ENCODE measurements at places on chromosomes 13 and 19.

DNA sequence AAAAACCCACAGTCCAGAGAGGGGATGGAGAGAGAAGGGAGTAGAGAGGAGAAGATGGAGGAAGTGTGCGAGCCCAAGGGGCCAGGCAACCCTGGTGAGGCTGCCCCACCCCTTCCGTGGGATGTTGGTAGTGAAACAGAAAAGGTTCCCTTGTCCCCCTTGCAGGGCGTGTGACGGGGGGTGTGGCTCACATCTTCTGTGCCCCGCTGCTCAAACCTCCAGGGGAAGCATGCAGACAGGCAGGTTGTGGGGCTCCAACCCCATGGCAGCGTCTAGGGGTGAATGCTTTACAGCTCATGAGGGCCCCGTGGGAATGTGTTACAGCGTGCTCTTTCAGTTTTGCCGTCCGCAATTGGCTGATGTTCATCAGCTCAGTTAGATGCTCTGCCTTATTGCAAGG is 14.7 kb upstream of the EVI5L start:
- no peak for DNase-seq

DNA sequence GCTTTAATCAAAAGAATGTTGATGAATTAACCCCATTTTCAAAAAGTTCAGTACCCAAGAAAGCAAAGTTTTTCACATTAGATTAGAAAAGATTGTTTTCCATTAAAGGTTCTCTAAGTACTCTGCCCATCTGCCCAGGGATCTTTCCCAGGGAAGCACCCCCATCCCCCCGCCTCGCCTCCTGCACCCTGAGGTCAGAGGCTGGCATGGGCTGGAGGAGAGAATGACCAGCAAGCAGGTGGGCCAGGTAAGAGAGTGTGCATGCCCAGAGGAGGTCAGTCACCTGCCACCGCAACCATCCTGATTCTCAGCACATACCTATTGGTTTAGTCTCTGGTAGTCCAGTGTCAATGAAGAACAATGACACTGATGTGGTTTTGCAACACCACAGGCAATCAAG is 279.4 kb upstream of the ZNF507 start:
- DNase-seq, result no peak

DNA sequence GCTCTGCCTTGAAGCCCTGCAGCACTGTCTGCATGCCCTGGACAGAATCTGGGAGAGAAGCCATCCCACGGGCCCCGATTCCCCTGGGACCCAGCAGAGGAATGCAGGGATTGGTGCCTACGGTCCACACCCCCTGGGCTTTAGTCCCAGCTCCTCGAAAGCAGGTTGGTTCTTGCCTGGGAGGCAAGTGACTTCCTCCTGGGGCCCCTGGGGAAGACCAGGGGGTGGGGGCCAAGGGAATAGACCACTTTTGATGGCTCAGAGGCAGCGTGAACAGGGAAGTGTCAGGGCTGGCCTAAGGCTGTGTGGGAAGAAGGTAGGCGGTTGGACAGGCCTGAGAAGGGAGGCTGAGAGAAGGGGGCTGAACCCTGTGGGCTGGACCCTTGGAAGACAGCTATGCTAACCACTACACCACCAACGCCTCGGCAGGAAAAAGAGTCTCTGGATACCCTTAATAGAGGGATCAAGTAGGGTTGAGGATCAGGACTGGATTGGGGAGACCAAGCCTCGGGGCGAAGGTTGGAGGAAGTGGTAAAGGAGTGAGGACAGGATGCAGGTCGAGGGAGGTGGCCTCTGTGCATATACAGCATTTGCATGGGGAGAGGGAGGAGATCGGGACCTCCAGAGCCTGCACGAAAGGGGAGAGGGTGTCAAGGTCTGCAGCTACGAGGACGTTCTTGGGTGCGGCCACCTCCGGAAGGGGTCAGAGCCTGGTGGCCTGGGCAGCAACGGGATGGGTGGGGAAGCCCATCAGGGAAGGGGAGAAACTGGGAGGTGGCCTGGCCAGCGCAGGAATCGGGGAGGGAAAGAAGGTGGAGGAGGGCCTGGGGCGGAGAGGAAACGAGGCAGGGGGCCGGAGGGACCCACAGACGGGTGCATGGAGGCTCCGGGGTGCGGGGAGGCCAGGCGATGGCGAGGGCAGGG is 709 bp downstream of the DPP9 start:
- DNase-seq, result no peak

GRCh38 chr13:49214917-49215376 is 5.2 kb upstream of the MLNR start:
- peak; percentile 36 for DNase-seq

- peak; percentile 40 for DNase-seq
These were observed 51.9 kb downstream of the CELF5 start for GRCh38 chr19:3276341-3276799.

- no peak for DNase-seq
These were observed 288.2 kb downstream of the MYO16 start for GRCh38 chr13:108917581-108917980.

GRCh38 chr19:13588957-13589833 is 82.9 kb upstream of the CACNA1A start:
- peak; percentile 79 for DNase-seq

DNA sequence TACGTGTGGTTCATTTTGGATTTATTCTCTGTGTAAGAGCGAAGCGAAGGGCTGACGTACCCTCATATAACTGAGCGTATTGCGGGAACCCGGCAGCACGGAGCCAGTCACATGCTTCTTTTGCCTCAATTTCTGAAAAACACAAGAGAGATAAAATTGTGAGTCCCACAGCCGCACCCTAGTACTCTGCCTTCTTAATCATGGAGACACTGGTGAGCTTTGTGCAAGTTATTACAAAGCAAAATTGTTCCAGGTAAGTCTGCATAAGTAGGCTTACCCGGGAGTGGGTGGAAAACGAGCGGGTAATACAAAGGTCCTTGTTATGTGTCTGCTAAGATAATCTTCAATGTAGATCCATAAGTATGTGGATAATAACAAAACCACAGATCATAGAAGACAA is 118.1 kb downstream of the STARD13 start:
- no peak for DNase-seq

DNA sequence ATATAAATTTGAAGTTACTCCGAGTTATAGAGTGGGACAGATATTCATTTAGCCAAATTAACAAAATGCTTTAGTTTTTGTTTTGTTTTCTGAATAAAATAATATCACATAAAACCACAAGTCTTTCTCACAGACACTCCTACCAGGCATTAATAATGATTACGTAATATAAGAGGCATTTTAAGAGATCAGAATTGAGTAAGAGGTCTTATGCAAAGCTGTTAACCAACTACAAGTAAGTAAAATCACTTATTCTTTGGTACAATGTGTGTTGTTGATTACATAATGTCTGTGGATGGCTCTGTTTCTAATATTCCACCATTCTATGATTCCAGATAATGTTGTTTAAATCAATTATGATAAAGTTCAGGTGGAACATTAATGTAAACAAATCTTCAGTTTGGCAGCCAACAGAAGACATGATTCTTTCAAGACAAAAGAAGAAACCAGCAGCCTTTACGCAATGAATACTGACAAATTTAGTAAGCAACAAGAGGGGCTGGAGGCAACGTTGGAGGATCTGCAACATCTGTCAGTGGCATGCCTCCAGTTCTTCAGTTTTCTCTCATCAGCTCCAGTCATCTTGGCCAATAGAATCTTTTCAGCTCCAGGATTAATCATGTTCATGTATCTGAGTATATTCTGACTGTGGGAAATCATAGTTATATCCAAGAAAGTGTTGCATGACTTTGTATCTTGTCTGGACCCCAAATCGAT is 403.8 kb downstream of the SLITRK5 start:
- DNase-seq, result no peak

- no peak for DNase-seq
These were observed 70.5 kb downstream of the MLLT1 start for GRCh38 chr19:6209233-6209632.

Data from CD4-positive, alpha-beta T cell treated with Interleukin-15 for 4 hours (primary cell).